ENCODE measurements at places on chromosomes 5 and 9.

GRCh38 chr9:5111696-5112095 is 73.7 kb downstream of the INSL6 start:
- DNase-seq, result no peak

DNA sequence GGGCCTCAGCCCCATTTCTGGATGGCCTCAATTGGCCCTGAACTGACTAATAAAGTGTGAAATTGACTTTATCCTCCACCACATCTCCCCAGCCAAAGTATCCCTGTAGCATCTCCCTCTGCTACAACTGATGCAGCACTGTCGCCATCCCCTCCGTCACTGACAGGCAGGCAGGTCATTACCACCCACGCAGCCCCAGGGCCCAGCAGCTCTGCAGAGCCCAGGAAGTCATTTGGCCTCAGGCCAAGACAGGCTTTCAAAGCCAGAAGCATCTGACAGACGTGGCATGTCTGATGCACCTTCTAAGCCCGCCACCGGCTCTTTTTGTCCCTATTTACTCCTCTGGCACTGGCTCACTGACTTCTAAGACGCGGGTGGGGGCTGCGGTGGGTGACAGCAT is 65.3 kb downstream of the ARHGEF37 start:
- peak; percentile 24 for DNase-seq

DNA sequence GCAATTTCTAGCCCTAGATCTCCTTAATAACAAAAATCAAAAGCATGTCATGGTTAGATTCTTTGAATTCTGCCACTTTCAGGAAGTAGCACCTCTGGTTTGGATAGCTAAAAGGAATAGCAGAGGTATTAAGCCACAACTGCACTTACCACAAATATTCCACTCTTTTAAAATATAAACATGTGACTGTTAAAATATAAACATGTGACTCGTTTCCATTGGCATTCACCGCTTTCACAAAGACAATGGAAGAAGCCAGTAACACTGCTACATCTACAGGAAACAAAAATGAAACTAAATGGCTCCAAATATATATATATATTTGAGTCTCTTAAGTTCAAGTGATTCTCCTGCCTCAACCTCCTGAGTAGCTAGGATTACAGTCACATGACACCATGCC is 222.9 kb downstream of the ARL15 start:
- DNase-seq, result no peak

- no peak for DNase-seq
Measured at GRCh38 chr5:44933686-44934085, 124.9 kb downstream of the MRPS30 start.

DNA sequence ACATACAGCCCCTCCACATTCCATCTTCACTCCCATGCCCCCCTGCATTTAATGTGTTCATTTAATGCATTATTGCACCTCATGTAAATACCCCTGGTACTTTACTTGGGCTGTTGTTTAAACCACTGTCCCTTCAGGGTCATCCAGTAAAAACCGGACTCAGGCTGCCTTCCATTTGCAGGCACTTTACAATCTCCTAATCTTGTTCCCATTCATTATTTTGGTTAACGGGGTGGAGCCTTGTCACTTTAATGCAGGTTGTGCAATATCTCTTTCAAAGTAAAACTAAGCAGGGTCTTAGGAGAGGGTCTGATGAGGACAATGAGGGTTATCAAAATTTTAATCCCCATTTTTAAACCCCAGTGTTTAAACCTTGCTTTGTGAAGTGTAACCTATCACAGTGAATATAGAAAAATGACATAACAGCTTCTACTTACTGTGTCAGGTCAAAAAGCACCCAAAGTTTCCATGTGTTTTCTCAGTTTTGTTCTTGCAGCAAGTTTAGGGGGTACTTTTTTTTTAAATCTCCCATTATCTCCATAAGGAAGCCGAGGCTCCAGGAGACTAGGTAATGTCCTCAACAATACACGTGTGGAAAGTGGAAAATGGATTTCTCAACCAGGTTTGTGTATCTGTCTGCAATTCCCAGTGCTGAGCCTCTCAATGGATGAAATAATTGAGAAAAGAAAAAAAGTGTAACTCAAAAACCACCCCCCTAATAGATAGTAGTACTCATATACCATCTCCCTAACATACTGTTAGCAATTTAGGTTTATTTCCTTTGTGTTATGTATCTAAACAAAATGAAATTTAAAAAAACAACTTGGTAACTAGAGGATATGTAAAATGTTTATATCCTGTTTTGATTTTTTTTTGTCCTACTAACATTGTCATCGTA is 54.2 kb upstream of the SPRY4 start:
- DNase-seq, result no peak

GRCh38 chr5:78927657-78928282 is 57.3 kb downstream of the ARSB start:
- no peak for DNase-seq

DNA sequence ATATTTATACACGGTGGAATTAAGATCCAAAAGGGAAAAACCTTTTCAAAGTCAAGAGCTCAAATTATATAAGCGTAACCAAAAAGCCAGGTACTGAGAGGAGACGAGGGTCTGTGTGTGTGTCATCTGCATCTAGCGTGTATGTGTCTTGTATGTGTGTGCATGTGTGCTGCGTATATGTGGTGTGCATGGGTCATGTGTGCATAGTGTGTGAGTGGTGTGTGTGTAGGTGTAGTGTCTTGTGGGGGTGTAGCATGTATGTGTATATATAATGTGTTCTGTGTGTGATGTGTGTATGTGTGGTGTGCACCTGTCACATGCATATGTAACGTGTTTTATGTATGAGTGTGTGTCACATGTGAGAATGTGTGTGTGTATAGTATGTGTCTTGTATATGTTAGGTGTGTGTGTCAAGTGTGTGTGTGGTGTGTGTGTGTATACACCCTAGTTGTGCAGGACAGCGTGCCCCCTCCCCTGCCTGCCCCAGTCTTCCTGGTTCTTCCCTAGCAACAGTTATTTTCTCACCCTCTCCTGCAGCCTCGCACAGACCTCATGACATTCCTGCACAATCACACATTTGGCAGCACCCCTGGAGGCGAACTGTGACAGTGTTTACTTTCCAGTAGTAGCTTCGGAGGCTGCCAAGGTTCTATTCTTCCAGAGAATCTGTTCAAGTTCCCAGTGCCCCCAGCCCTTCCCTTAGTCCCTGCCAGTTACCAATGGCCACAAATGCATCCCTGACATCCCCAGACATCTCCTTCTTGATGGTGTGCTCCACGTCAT is 27.1 kb upstream of the TNIP1 start:
- DNase-seq, result no peak

- DNase-seq, result no peak
Measured at GRCh38 chr9:108724652-108725051, 131.1 kb downstream of the ACTL7B start.

DNA sequence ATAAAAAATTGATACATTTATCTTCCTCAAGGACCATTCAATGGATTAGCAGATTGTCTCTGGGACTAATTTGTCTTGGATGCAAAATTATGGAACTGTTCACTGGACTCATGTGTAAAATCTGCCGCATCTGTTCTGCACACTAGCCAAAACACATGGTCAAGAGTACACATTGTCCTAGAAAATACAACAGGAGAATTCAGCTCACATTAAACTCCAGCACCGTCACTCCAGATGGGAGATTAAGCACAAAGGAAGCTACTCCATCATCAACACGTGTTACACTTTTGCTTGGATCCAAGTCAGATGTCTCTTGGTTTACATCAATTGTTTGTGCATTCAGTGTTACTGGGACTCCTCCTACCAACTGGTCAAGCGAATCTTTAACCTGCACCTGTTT is 28.8 kb downstream of the C5 start:
- no peak for DNase-seq

GRCh38 chr9:76697554-76697953 is 66.7 kb upstream of the PCA3 start:
- no peak for DNase-seq

- DNase-seq, result no peak
Measured at GRCh38 chr5:78843436-78843835, 141.7 kb downstream of the ARSB start.

GRCh38 chr9:126705767-126706697 is 92.3 kb downstream of the LMX1B start:
- no peak for DNase-seq

GRCh38 chr5:179798144-179798770 is 4.5 kb downstream of the LTC4S start:
- no peak for DNase-seq

- DNase-seq, result no peak
Measured at GRCh38 chr5:139378941-139379361, 4.1 kb downstream of the SLC23A1 start.

GRCh38 chr9:136928591-136928990 is 15.9 kb downstream of the FBXW5 start:
- no peak for DNase-seq

GRCh38 chr5:134140530-134141201 is 26.2 kb downstream of the TCF7 start:
- peak; percentile 50 for DNase-seq

DNA sequence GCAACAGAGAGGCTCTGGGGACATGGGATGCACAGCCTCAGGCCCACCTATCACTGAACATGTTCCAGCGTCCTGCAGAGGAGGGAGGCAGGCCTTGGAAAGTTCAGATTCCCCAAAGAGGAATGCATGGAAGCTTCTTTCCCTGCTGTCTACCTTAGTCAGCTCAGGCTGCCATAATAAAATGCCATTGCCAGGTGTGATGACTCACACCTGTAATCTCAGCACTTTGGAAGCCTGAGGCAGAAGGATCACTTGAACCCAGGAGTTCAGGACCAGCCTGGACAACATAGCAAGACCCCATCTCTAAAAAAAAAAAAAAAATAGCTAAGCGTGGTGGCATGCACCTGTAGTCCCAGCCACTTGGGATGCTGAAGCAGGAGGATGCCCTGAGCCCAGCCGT is 24.5 kb upstream of the TOR1B start:
- DNase-seq, result no peak

DNA sequence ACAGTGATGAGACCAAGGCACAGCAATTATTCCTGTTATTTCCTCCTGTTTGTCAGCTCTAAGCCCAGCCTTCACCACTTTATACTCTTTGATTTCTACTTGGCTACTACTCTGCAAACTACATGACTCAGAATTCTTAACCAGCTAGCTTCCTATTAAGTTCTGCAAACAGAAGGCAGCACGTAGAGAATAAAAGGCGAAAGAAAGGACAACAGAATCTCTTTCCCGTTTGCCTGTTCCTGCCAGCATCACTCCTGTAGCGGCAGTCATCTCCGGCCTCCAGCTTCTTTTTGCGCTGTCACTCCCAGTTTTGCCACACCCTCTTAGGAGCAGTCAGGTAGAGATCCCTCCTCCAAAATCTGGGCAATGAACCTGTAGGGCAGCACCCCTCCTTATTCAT is 29.9 kb downstream of the DPYSL3 start:
- DNase-seq, result peak; percentile 72

GRCh38 chr5:58412932-58413331 is 47.0 kb downstream of the PLK2 start:
- no peak for DNase-seq

DNA sequence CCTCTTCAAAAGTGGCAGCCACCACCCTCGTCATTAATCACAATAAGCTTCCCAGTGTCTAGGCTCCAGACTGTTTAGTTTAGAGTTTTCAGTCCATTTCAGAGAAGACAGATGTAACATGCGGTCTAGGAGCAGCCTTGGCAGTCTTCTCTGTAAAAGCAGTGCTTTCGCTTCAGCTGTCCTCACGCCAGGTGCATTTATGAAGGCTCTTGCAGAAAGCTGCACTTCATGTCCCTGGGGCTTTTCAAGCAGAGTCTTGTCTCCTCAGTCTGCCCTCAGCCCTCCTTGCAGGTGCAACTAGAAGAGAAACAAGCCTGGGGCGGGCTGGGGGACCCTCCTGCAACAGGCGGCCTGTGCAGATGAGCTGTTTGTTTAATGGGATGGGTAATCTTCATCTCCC is 281.9 kb downstream of the DRD1 start:
- peak; percentile 27 for DNase-seq

DNA sequence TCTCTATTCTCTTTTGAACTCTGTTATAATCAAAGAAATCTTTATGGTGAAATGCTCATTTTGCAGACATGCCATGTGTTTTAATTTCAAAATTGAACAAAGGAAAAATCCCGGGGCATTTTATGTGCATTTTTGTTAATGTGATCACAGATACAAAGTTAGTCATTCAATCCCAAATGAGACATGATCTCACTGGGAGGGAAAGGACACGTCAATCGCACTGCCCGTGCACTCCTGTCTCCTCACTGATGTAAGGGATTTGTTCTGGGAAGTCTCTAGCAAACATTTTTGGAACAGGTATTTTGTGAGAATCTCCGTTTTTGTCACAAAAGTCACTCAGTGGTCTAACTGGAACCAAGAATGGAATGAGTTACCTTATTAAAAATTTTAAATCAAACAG is 97.9 kb upstream of the RANBP6 start:
- DNase-seq, result no peak

- no peak for DNase-seq
Measured at GRCh38 chr5:158203261-158203660, 344.3 kb upstream of the CLINT1 start.

- no peak for DNase-seq
Measured at GRCh38 chr5:117588611-117589010, 1014.0 kb upstream of the SEMA6A start.

DNA sequence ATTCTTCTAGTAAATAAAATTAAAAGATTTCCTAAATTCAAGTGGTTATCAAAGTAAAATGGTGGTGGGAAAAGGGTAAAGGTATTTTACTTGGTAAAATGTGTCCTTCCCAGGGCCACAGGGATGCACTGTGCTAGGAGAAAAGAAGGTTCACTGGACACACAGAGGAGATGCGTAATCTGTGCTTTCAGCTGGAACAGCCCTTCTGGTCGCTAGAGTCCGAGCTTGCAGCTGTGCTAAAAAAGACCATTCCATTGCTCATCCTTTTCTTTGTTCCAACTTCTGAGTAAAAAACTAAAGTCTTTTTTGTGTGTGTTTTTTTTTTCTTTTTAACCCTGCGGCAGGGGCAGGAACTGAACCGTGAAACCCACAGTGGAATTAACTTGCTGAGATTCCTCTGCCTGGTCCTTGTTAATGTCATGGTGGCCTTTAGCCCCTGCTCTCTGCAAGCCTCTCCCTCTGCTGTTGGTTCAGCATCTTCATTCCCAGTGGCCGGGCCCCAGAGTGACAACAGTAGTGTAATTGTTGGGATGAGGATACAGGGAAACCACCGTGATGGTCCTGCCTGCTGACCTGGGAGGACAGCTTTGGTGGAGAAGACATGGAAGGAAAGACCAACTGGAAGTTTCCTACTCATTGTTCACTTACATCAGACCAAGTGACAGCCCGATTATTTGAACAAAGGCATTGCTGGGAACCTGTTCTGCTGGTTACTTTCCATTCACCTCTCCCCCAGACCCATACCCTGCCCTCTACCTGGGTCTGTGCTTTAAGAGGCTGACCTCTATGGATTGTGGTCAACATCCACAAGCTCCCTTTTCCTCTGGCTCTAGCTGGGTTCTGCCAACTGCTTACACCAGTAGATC is 31.9 kb upstream of the FSTL4 start:
- DNase-seq, result no peak

DNA sequence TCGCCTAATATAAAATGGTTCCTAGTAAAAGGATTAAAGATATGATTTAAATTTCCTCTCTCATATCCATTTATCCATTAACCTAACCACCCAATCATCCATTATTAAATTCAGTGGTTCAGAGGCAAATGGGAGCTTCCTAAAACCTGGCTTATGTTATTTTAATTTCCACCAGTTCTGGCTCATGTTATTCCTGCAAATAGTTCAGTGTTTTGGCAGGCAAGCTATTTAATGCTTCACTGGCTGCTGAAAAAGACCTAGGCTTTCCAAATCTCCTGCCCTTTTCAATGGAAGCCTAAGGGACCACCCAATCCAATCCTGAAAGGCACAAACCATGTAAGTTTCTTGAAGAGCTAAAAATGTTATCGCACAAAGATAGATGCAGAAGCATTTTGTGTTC is 52.3 kb downstream of the POC5 start:
- no peak for DNase-seq

GRCh38 chr9:27990524-27990923 is 417.2 kb upstream of the C9orf72 start:
- DNase-seq, result no peak
